T47D (cell line): ENCODE measurements at places on chromosomes 16 and 17.

DNA sequence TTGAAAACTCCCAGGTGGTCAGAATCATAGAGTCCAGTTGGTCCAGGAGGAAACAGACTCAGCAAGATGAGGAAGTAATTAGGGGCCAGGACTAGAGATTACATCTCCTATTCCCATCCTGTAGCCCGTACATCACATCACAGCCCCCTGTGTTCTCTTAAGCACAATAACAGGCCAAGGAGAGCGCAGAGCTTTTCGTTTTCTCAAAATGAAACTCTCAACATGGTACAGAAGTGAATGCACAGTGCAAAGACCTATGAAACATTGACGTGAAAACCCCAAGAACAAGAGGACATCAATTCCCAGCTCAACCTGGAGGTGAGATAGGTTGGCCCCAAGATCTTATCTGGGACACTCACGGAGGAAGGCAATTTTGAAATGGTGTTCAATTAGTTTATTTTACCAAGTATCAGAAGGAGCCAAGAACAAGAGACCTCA lies 9.0 kb downstream of the PIK3R5 start:
- DNase-seq, result no peak

- DNase-seq, result no peak
Observed at GRCh38 chr16:66851166-66851964, 7.2 kb downstream of the CA7 start.

DNA sequence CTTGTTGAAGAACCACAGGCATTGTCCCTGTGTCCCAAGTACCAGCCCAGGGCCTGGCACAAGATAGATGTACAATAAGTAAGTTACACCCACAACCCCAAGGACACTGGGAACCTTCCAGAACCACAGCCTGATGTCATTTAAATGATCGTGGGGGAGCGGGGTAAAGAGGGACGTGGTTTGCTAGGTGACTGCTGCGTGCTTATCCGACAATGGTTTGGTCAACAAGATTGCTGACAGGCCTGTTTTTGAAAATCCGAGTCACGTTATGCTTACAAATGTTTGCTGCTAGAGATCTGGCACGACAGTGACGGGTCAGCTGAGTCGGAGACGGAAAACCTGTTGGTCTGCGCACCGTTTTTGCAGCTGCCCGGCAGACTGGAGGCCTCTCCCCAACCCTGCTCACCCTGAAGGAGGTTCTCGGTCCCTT lies 22.8 kb downstream of the COTL1 start:
- peak; percentile 33 for DNase-seq

DNA sequence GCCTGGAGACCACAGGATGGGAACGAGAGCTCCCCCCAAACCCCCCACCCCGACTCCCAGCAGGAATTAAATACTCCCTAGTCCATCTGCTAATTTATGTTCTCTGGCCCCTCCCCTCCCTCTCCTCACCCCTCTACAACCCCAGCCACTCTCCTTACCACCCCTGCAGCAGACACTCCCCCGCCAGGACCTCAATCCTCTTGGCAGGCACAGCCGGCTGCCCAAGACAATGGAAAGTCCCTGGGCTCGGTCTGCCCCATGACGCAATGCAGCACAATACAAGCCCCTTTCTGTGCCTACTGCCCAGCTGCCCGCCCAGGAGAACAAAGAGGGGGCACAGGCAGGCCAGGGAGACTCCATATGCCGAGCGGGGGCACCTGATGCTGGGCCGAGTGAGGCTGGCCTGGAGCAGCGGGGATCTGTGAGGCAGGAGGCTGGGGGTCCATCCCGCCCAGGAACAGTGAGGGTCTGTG lies 30.3 kb upstream of the CDC42EP4 start:
- no peak for DNase-seq

DNA sequence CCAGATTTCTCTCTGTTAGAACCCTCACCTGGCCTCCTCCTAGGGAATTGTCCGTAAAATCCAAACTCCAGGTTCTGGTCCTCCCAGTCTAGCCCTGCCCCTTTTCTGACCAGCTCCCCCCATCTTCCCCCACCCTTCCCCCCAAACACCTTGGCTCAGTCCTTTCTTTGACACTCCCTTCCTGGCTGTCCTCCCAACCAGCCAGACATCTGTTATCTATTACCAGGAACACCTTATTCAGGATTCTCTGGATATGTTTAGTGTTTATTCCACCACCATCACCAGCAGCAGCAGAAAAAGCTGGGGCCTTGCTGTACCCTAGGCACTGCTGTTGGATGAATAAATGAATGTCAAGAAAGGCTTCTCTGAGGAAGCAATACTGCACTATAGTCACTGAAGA lies 4.0 kb upstream of the CMTM3 start:
- no peak for DNase-seq

DNA sequence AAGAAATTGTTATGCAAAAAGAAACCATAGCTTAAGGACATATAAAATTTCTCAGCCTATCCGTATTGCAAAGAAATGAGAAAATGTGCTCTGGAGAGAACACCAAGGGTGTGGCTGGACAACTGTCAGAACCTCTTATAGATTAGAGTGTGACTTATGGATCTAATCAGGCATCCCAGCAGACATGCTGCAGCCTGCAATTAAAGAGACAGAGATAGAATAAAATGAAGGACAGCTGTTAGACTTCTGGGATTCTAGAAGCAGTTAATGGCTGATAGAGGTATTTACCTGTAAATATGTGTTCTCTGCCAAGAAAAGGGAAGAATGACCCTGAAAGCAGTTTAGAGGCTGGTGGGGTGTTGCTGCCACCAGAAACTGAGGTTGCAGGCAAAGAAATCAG lies 160.1 kb upstream of the KIF2B start:
- no peak for DNase-seq

DNA sequence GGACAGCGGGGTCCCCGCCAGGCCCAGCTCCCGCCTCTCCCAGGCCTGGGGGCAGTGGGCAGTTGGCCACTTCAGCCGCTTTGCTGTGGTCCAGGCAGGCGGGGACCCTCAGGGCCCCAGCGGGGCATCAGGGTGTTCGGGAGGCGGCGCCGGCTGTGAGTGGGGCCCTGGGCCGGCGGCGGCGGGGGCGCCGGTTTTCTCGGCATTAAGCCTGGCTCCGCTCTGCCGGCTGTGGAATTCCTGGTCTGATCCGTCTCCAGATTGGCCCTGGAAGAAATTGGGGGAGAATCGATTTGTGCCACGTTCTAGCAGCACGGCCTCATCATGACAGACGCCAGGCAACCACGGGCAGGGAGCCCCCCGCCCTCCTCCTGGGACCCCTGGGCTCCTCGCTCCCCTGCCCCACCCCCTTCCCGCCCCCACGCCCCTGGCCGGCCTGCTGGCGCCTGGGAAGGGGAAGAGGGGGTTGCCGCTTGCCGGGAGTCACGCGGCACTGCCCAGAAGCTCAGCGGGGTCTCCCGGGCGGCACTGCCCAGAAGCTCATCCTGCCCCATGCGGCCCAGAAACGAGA lies 28.6 kb upstream of the SSTR5 start:
- DNase-seq, result no peak

DNA sequence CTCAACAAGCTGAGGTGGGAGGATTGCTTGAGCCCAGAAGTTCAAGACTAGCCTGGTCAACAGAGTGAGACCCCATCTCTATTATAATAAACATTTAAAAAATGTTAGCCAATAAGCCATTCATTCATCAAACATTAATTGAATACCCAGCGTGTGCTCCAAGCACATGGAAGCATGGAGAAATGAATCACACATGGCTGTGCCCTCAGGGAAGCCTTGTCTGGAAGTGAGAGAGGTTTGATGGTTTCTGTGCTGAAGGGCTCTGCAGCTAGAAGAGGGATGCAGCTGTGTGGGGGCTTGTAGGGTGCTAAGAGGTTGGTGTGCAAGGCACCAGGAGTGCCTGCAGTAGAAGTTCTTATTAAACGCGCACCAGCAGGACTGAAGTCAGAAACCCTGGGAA lies 11.2 kb downstream of the CYB5D2 start:
- no peak for DNase-seq
